ENCODE measurements at places on chromosomes 2 and 18.

DNA sequence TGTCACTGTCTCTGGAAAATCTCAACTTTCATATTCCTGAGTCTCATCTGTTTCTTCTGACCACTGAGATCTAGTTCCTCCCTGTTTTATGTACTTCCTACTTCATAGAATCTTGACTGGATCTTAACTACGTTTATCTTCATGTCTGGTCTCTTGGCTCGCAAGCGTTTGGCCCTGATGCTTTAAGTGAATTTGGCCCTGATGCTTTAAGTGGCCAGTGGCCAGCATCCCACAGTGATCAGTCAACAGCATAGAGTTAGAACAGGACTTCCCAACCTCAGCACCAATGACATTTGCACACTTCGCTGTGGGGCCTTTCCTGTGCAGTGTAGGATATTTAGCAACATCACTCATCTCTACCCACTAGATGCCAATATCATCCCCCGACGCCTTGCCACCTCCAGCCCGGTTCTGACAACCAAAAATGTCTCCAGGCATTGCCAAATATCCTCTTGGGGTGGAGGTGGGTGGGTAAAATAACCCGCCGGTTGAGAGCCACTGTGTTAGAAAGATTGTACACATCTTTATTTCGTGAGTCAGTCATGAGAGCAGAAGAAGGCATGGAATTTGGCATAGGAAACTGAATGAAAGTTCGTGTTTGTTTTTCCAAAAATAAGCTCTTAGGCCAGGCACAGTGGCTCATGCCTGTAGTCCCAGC lies 12.2 kb downstream of the TM4SF20 start:
- DNase-seq: peak; percentile 100

DNA sequence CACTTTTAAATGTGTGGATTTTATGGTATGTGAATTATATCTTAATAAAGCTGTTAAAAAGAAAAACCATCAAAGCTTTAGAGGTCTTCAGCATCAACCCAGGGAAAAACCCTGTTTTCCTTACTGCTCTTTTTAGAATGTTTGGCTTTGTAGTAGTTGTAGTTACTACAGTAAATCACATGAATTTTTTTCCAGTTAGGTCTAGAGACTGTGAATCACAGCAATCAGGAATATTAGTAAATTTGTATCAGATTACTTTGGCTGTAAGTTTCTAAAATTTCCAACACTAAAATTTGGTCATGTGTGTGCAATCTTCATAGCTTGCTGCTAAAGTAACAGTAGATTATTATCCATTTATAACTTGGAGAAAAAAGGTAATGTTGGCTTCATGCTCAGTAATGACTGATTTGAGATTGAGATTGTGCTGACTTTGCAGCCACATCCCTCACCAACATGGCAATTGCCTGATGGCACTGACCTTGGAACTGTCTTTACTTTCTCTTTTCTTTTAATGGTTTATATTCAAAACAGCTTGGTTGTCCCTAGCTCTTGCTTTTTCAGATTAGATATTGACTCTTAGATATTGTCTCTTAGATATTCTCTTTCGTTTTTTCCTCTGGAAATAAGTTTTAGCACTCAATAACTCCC lies 41.1 kb downstream of the LCLAT1 start:
- DNase-seq: no peak

- no peak for DNase-seq
Observed at GRCh38 chr2:39606585-39606984, 59.1 kb upstream of the TMEM178A start.

DNA sequence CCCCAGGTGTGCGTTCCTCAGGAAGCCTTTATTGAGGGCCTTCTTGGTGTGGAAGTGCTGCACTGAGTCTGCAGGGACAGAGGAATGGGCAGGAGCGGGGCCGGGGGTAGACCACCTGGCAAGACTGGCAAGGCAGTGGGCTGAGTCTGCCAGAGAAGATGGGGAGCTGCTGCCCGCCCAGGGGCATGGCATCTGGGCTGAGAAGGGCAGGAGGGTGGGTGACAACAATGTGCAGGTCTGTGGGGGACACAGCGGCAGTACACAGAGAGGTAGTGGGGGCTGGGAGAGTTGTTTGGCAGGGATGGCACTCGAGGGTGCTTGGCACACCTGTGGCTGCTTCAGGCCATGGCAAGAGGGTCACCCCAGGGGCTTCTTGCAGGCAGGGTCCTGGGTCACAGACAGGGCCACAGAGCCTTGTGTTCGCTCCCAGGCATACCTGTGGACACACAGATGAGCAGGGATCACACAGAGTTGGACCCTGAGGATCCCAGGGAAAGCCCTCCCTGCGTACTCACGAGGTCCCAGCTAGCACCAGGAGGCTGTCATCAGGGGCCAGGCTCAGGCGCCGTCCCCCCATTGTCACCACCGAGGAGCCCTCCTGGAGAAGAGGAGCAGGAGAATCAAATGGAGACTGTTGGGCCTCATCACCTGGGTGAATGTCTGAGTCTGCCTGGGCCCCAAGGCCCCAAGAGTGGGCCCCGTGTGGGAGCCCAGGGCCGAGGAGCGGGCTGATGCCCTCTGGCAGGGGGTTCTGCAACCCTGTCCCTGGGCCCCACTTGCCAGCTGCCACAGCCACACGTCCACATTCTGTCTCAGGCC lies 3.4 kb upstream of the OXER1 start:
- DNase-seq: no peak

GRCh38 chr2:120243211-120243610 lies 9.4 kb upstream of the RALB start:
- DNase-seq: no peak

DNA sequence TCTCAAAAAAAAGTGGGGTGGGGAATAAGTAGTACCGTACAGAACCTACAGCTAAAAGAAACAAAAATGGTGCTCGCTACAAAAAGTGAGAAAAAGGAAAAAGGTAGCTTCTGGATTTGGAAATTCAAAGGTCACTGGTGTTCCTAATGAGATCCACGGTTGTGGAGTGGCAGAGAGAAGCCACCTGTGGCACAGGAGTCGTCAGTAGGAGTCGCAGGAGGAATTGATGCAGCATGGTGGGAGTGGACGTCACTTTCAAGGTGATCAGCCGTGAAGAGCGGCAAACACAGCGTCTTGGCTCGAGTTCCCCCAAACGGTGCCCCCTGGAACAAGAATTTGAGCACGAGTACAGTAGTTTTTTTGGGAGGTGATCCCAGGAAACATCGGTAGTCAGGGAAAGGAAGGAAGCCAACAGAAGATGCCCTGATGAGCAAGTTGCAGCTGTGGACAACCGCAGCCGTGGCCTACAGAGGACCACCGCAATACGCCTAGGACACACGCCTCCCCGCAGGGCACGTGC lies 1.4 kb upstream of the TTL start:
- no peak for DNase-seq

DNA sequence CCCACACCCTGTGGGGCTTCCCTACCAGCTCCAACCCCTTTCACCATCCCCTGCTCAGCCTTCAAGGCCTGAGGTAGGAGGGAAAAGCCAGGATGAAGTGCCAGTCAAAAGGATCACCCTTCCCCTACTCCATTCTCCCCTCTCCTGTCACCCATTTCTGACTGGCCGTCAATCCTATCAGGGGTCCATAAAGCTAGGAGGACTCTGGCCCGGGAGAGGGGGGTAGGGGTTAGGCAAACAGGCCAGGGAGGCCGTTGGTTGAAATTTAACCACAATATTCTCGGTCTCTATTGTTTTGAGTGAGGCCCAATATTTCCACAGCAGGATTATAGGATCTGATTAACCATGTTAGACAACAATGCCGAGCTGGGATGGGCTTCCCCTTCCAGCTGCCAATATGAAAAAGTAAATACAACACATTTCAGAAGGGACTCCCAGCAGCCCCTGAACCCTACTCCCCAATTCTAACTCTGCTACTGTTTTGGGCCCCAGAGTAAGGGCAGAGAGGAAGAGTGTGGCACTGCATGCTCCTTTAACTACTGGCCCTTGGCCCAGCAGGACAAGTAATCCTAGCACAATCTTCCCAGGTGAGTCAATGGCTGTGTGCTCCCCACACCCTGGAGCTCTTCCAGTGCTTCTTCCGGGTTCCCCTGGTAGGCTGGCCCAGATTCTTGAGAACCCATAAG lies 10.6 kb upstream of the IHH start:
- DNase-seq: no peak

GRCh38 chr2:43223521-43224001 lies 2.8 kb downstream of the ZFP36L2 start:
- no peak for DNase-seq

DNA sequence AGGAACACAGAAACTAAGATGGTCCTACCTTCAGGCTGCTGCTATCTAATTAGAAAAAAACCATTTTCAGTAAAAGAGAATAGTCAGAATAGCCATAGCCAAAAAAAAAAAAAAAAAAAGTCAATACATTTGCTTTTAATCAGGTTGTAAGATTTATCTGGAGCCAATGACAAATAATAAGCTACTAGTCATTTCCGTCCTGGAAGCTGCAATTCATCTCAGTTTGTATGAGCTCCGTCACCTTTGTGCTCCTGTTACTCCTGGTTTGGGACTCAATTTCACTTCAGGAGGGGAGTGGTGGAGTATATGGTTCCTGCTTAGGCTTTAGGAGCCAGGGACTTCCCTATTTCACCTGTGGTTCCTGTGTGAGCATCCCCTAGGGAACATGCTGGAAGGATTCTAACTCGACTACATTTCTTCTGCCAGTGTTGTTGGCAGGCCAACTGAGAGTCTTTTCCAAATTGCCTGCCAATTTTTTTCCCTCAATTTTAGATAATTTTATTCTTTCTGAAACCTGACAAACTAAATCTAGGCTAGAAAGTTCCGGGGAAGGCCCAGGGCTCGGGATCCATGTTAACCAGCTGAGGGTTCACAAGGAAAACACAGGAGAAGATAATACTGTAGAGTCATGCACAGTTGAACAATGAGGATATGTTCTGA lies 481.8 kb downstream of the DLGAP1 start:
- no peak for DNase-seq

DNA sequence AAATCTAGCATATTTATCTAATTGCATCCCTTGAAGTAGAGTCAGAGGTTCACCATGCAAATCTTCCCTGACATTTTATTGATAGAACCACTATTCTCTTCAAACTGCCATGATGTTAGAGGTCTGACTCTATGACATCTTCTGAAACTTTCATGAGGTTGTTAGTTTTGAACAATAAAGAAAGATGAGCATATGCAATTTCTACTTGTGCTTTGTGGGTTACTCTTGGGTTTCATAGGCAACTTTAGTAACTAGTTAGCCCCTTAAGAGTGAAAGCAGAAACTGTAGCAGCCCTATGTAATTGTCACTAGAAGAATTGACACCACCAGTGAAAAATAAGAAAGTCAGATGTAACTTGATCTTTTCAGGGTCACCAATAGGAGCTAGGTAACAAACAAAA lies 53.1 kb upstream of the ZEB2 start:
- DNase-seq: no peak

- DNase-seq: no peak
Observed at GRCh38 chr2:194672994-194673393, 984.0 kb upstream of the SLC39A10 start.
